Stimulated activated CD4-positive, alpha-beta T cell treated with anti-CD3 and anti-CD28 coated beads, Interleukin-1b, Interleukin-23, amount 100 ng/mL, for 1 hour (primary cell): ENCODE measurements at places on chromosomes 2 and 18.

DNA sequence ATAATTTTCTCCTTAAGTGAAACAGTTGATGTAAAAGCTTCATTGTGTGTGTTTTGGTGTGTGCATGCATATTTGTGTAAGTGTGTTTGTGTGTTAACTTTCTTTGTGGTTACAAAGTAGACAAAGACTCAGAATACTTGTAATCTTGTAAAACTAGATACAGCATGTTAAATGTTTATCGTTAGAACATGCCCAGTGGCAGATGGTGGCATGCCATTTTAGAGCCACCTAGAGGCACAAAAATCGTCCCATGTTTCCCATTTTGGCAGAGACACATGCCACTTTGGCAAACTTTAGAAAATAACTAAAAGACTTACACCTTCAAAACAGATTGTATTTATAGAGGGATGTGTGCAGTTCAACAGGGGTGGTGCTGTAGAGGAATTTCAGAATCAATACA lies 224.1 kb downstream of the LRP1B start:
- no peak for DNase-seq

DNA sequence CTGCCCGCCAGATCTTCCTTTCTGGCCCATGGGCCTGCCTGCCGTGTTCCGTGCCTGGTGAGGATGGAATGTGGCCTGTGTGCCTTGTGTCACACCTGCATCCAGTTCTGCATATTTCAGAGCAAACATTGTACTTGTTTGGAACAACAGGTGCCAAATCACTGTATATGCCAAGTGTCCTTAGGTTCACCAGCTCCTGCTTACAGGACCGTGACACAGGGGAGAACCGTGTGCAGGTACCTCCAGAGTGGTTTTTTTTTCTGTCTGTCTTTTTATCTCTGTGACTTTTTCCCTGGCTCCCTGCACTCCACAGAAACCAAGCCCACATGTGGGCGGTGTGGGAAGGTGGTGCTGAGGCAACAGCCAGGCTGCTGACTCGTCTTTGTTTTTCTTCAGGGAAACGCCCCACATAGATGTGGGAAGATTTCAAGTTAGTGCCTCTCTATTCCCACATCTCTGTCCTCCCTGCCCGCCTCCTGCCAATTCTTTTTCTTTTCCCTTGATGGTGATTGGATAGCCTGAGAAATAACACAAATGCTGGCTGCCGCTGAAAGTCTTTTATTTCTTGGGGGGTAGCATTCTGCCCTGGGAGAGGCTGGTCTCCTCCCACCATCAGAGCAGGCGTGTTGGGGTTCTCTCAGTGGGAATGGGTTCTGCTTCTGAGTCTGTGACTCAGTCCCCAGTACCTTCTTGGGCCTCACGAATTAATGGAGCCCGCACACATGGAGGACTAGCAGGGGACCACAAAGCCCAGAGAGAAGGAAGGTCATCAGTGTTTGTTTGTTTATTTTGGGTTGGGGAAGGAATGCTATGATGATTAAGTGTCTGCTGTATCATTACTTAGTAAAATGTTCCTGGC lies 21.4 kb downstream of the GRHL1 start:
- no peak for DNase-seq

DNA sequence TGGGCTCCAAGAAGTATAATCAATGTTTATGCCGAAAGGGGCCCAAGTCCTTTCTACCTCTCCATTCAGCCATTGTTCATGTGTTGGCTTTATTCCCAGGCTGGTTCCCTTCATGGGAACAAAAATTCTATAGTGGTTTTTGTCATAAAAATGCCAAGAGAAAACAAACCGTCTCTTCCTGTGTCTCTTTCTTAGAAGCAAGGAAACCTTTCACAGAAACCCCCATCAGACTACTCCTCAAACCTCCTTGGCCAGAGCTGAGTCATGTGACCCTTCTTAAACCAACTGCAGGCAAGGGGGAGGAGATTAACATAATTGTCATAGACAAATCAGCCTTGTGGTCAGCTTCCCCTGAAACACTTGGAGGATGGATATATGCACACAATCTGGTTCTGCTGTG lies 75.1 kb upstream of the TANK start:
- DNase-seq, result no peak

DNA sequence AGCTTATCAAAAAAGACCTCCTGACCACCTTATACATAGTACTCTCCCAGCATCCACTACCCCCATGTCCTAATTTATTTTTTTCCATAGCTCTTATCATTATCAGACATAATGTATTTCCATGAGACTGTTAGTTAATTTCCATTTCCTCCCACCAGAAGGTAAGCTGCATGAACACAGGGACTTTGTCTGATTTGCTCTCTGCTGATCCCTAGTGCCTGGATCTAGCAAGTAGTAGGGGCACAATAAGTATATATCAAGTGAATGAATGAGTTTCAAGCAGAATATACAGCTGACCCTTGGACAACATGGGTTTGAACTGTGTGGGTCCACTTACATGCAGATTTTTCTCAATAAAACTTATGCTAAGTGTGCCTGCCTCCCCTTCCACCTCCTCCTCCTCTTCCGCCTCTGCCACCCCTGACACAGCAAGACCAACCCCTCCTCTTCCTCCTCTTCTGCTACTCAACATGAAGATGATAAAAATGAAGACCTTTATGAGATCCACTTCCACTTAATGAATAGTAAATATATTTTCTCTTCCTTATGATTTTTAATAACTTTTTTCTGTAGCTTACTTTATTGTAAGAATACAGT lies 53.8 kb downstream of the CTAGE1 start:
- DNase-seq, result no peak

DNA sequence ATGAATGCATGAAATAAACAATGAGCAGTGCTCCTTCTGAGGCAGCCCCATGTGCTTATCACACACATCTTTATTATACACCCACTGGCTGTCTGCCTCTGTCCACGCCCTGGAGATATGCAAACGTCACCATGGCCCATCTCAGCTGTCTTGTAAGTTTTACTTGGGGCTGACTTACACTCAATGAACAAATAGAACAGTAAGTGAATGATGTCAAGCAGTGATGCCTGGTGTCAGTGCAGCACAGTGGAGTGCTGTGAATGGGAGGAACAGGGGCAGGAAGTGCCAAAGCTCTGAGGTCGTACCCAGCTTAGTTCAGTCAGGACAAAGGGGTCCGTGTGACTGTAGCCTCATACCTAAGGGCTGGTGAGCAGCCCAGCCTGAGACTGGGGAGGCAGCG lies 659.5 kb upstream of the HS6ST1 start:
- DNase-seq, result no peak
